ENCODE measurements at places on chromosomes 3 and 15.

- no peak for DNase-seq
Measured at GRCh38 chr3:111769110-111769991, 89.7 kb upstream of the PHLDB2 start.

GRCh38 chr3:53658613-53659193 is 164.3 kb downstream of the CACNA1D start:
- no peak for DNase-seq

GRCh38 chr3:135100366-135100765 is 305.3 kb downstream of the EPHB1 start:
- DNase-seq, result no peak

- no peak for DNase-seq
Measured at GRCh38 chr15:45469441-45469840, 53.1 kb downstream of the SLC30A4 start.

DNA sequence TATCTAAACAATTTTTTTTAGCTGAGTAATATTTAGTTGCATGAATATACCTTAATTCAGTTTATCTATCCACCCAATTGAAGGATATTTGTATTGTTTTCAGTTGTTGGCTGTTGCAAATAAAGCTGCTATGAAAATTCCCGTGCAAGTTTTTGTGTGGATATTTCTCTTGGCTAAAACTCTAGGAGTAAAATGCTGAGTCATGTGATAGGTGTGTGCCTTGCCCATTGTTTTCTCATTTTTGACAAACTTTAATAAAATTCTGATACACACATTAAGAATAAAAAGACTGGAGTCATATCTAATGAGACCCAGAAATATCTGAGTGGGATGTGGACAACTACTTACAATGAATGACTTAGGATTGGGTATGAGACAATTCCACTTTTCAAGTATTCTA is 78.6 kb downstream of the MDFIC2 start:
- DNase-seq, result no peak

DNA sequence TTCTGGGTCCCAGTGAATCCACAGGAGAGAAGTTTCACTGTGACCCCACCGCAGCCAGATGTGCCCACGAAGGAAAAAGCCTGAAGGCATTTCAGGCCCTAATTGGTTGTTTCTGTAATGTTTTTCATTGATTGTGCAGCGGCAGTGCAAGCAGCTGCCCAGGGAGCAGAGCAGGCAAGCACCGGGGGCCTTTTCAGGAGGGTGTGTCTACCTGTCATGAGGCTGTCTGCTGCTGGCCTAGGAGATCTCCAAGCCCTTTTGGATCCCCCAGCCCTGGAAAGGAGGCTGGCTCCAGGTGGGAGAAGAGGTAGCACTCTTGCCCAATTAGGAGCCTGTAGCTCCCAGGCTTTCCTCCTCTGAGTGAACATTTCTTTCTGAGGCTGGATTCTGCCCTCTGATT is 108.8 kb downstream of the EPHB1 start:
- DNase-seq, result no peak

GRCh38 chr15:40108061-40108854 is 421 bp downstream of the BMF start:
- DNase-seq, result no peak

DNA sequence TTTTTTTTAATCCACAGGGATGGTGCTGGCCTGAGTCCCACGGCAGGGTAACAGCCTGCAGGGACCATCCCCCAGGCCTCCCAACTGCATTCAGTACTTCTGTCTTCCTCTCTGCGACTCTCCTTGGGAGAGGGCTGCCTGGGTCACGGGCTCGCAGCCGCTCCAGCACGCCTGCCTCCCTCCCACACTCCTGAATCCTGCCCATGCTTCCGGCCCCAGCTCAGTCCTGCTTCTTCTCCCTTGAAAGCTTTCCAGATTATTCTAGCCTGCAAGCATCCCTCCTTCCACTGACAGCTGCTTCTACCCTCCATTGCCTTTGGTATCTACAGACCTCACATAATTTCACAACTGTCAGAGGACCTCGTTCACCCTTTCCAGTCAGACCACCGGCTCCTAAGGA is 32.4 kb downstream of the MEGF11 start:
- no peak for DNase-seq

DNA sequence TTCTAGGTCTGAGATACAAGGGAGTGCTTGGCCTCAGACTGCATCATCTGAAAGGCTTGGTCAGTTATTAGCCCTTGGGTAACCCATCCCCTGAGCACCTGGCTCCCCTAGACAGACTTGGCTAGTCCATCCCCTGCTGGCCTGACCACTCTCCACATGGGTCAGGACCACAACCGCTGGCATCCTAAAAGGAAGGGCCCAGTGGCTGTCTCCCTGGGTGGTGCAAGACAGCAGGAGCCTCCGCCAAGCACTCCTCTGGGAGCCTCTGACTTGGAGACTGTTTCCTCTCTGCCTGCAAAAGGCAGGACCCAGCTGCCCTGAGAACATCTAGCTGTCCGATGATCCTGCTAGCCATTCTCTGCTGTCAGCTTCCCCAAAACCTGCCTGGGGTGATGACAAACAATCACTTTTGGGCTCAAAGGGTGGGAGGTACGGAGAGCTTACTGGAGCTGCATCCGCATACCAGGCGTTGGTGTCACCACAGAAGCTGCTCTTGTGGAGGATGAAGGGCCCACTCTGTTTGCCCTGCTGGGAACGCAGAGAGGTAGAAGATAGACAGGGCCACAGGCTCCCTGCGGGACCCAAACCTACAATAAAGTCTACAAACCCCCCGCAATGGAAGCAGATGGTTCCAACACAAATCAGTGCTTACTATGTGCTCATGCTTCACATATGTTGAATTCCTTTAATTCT is 108.0 kb upstream of the PRR20G start:
- DNase-seq, result no peak

GRCh38 chr3:124887177-124887931 is at the start of gene ITGB5:
Gene ITGB5 (minus strand): TSS chr3:124887365. CDS start chr3:124887000, 365 bp downstream.
- DNase-seq, result peak; percentile 57

- DNase-seq, result no peak
Measured at GRCh38 chr3:121835465-121835801, 424 bp downstream of the EAF2 start.

DNA sequence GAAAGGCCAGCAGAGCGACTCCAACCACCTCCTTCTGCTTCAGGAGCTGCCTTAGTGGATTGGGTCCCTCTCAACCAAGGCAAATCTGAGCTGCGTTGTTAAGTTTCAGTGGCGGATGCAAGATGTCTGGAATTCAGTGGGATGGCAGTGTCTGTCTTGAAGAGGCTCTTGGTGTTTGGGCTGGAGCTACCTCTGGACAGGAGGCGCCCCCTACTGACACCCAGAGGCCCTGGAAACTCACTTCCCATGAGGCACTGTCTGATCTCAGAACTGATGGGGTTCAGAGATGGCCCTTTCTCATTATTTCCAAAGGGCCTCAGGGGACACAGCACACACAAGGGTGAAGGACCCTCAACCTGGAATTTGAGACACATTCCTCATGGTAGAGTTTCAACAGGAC is 6.0 kb upstream of the SLC28A1 start:
- peak; percentile 72 for DNase-seq

GRCh38 chr3:39809181-39809994 is at the start of gene MYRIP:
Gene MYRIP (plus strand): TSS chr3:39809609. CDS start chr3:39900817, 91,208 bp downstream.
- no peak for DNase-seq

- no peak for DNase-seq
Measured at GRCh38 chr3:164278550-164278949, 799.7 kb downstream of the SI start.

- peak; percentile 70 for DNase-seq
Measured at GRCh38 chr15:69576035-69576526, 123.5 kb downstream of the RPLP1 start.

GRCh38 chr3:153767601-153768560 is 353.3 kb upstream of the ARHGEF26 start:
- DNase-seq, result no peak

GRCh38 chr3:49519296-49519695 is 35.0 kb upstream of the BSN start:
- DNase-seq, result no peak

DNA sequence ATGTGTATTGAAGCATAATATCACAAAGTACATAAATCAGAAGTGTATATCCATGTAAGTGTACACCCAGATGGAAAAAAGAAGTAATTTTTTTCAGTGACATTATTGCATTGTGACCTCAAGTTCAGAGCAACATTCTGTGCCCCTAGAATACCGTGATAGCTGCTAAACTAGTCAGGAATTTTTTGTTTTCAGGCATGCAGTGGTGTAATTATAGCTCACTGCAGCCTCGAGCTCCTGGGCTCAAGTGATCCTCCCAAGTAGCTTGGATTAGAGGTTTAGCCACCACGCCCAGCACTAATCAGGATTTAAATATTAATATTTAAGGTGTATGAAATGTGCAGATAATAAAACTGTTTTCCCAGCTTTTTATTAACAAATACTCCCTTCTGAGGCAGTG is 25.5 kb downstream of the SEC62 start:
- DNase-seq, result no peak

- no peak for DNase-seq
Measured at GRCh38 chr3:86056032-86056431, 934.9 kb downstream of the VGLL3 start.

DNA sequence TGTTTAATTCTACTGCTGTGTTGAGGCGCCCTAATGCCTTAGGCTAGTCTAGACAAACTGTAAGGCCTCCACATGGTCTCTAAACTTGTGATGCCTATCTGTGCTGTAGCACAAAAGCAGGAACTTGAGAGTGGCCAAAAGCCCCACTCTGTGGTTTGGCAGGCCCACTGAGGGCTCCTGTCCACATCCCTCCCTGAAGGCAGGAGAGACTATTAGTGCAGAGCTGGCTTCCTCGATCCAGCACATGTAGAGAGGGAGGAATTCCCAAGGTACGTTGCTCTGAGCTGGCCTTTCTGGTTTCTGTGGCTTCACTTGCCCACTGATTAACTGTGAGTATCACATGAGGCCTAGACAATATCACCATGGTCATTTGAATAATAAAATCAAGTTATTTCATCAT is 90.6 kb downstream of the POLR2M start:
- no peak for DNase-seq

- DNase-seq, result peak; percentile 40
Measured at GRCh38 chr3:58034738-58035523, 26.7 kb downstream of the FLNB start.

DNA sequence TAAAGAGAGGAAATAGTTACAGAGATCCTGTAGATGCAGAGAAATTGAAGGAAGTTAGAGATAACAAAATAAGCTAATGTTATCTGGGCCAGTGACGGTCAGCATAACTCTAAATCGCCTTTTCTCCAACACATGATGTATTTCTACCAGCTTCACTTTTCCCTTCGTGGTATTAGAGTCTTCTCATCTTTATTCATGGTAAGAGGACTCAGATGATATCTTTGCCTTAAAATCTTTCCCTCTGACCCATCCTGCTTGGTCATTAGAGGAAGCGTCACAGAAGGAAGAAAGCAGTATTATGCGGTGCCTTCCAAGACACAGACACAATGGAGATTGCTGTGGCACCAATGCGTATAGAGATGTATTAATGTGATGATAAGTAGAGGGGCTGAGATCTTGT is 320.7 kb upstream of the GOLIM4 start:
- DNase-seq, result no peak

- no peak for DNase-seq
Measured at GRCh38 chr3:178439504-178439903, 96.7 kb upstream of the KCNMB2 start.

GRCh38 chr3:113222451-113223086 is 11.2 kb downstream of the BOC start:
- no peak for DNase-seq

- DNase-seq, result no peak
Measured at GRCh38 chr3:69646287-69647067, 92.8 kb upstream of the MITF start.

- no peak for DNase-seq
Measured at GRCh38 chr3:108430540-108430939, 79.9 kb downstream of the MYH15 start.

DNA sequence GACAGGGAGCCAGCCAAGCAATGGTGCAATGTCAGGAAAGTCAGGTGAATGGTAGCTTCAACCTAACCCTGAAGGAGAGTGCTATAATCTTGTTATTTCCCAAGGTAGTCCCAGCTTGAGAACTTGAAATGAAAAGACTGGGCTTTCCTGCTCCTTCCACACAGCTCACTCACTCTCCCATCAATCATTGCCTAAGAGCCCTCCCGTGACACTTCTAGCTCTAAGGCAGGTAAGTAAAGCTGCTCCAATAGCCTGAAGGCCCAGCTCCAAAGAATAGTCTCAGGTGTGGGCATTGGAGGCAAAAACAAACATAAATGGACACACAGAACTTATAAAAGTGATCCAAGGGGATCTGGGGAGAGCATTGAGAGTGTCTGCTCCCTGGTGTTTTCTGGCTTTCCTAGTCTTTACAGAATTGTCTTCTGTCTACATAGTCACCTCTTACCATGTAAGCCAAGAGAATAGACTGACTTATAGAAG is 63.1 kb upstream of the TBC1D5 start:
- no peak for DNase-seq

DNA sequence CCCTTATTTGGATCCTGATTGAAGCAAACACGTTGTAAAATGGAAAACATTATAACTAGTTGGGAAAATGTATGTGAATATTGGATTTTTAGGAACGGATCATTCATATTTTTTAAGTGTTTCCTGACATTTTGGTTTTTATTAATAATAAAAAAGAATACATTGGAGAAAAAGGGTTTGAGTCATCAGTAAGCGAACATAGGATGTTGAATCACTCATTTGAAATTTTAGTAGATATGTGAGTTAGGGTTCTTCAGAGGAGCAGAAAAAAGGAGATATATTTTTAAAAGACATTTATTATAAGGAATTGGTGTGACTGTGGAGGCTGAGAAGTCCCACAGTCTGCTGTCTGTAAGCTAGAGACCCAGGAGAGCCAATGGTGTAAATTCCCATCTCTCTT is 258.5 kb downstream of the PTPRG start:
- no peak for DNase-seq

GRCh38 chr3:72657666-72658065 is 190.6 kb downstream of the SHQ1 start:
- peak; percentile 55 for DNase-seq

DNA sequence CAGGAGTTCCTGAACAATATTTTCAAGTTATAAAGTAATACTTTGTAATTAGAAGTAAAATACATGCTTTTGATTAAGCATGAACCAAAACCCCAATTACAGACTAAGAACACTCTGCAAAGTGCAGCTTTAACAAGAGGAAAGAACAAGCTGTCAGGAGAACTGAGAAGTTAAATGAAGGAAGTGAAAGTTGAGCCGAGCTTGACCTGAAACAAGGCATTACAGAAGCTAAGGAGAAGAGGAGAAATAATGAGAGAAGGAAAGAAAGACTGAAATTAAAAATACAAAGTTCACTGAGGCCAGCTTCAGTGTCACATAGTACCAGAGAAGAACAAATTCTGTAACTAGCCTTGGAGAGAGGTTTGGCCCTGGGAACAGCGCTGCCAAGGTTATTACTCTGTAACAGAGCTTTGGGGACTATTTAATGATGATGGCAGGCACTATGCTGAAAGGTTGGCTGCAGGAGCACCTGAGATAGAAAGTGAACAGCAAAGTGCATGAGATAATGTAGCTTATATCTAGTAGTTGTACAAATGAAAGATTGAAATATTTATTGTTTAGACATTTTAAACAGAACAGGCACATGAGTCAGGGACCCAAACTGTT is 241.9 kb upstream of the PEX5L start:
- DNase-seq, result no peak

GRCh38 chr3:153291059-153291685 is 129.1 kb downstream of the RAP2B start:
- no peak for DNase-seq

- DNase-seq, result no peak
Measured at GRCh38 chr3:46406443-46406787, 451 bp downstream of the CCR5AS start.

Data from activated naive CD4-positive, alpha-beta T cell treated with anti-CD3 and anti-CD28 coated beads, Interleukin-2, amount 50 U/mL, for 72 hours (primary cell).